ENCODE measurements at places on chromosomes 7 and 10.
A peak's percentile ranks its signal among the peaks of the same experiment; 100 is the strongest.

DNA sequence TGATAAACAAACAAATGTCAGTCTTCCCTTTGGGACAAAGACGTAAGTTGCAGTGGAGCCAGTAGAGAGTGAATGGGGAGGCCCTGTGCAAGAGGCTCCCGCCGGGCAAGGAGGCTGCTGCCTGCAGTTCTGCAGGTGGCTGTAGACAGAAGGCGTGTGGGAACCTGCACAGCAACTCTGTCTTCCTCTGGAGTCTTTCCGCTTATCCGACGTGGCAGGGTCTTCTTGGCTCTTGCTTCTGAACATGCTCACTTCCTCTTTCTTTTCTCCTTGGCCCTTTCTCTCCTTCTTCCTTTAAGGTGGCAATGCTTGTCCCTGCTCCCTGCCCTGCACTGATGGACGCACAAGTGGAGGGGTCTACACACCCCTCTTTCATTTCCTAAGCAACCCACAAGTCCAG is 122.5 kb downstream of the HIPK2 start:
- DNase-seq, result no peak

- no peak for DNase-seq
Measured at GRCh38 chr10:80252296-80252887, 37.1 kb downstream of the MAT1A start.

DNA sequence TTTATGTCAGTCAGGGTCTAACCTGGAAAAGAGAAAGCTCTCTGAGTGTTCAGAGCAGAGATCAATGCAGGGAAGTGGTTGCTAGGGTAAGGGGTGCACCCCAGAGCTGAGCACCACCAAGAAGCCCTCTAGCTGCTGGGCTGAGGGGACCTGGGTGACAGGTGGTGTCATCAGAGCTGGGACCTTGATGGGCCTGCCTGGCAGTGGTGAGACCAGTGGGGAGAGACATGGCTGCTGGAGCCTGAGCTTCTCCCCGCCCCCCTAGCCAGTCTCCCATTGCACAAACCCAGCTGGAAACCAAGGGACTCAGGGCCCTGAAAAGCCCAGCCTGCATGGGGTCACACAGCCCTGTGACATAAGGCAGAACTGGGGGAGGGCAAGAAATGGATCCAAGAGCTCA is 49.1 kb upstream of the OSBPL3 start:
- DNase-seq, result no peak

DNA sequence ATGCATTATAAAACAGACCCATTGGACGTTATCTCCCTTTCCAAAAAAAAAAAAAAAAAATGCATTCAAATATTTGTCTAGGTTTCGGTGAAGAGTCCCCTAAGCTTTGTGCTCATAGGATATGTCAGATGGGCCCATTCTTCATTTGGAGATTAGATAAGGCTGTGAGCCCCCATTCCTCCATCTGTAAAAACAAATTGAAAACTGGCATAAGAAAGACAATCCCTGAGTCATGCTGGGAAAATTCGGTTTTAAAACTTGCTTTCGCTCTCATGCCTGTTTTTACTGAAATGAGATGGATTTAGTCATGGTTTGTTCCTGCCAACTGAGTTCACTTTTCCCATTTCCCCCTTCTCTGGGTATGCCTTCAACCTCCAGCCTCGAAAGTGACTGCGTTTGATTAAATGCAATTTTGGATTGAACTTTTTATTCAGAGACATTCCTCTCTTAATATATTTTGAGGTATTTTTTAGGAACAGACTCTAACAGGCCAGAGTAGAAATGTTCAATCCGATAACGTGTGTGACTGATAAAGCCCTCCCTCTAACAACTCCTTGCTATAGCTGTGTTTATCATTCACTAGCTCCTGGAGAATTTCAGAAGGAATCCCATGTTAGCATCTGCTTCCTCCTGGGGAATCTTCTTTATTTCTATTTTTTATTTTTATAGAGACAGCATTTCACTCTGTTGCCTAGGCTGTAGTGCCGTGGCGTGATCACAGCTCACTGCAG is 190.9 kb upstream of the LYZL2 start:
- no peak for DNase-seq

DNA sequence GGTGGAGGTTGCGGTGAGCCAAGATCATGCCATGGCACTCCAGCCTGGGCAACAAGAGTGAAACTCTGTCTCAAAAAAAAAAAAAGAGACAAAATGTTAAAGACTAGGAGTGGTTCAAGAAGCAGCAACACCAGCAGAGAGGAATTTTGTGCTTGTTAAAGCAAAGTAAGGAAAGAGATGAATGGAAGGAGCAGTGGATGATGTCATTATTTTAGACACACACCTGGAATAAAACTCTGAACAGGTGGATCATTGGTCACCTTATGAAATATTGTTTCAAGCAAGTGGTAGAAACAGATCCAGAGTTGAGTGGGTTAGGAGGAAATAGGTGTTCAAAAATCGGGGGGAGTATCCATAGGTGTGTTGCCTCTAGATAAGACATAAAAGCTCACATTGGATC is 129.7 kb upstream of the FRMD4A start:
- DNase-seq, result no peak

GRCh38 chr10:74936577-74937265 is 110.3 kb downstream of the KAT6B start:
- DNase-seq, result no peak

DNA sequence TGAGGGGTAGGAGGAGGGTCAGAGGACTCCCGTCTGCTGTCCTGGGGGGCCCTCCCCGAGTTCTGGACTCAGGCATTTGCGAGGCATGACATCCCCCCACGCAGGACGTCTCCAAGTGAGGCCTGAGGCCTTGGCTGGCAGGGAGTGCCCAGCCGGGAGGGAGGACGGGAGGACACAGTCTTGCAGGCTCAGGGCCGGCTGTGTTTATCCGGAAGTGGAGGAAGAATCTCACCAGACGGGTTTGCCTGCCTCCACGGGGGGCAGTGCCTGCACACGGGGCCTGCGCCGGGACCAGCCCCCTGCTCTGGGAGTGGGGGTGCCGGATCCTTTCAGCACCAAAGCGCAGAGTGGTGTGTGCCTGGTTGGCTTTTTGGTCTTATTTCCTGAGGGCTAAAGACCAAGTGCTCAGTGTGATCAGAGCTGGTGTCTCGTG is 10.9 kb downstream of the PWWP2B start:
- peak; percentile 60 for DNase-seq

GRCh38 chr10:42979181-42979580 is 97.7 kb upstream of the RET start:
- no peak for DNase-seq

Data from DMS79 treated with DMSO at 0.1 percent for 48 hours (cell line).